AG04450 (cell line): ENCODE measurements at places on chromosomes 13 and 19.

DNA sequence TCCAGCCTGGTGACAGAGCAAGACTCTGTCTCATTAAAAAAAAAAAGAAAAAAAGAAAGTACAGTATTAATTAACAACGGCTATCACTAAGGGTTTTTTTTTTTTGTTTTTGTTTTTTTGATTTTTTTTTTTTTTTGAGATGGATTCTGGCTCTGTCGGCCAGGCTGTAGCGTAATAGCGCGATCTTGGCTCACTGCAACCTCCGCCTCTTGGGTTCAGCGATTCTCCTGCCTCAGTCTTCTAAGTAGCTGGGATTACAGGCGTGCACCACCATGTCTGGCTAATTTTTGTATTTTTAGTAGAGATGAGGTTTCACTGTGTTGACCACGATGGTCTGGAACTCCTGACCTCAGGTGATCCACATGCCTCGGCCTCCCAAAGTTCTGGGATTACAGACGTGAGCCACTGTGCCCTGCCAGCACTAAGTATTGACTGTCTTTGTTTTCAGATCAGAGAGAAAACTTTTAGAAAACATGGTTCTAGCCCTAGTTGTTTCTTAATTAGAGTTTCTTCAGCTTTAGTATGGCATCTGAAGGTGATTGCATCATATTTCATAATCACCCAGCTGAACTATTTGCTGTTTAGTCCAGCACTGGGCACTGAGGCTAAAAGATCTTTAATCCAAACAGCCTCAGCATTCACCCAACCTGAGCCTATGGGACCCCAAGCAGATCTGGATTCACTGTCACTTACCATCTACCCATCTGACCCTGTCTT, 2.7 kb upstream of the GATAD2A start:
- no peak for DNase-seq

DNA sequence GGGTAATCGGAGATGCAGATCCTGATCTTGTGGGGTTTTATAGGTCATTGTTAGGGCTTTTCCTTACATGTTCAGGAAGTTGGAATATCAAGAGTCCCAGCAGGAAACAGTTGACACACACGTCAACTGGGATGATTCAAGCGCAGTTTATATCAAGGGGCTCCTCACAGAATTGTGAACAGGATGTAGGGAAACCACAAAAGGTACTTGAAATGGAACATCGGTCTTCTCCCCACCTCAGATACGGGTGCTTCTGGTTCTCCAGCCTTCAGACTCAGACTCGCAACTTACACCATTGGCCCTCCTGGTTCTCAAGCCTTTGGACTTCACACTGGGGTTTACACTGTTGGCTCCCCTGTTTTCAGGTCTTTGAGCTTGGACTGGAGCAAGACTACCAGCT, 19.5 kb downstream of the ZNF557 start:
- DNase-seq = no peak

DNA sequence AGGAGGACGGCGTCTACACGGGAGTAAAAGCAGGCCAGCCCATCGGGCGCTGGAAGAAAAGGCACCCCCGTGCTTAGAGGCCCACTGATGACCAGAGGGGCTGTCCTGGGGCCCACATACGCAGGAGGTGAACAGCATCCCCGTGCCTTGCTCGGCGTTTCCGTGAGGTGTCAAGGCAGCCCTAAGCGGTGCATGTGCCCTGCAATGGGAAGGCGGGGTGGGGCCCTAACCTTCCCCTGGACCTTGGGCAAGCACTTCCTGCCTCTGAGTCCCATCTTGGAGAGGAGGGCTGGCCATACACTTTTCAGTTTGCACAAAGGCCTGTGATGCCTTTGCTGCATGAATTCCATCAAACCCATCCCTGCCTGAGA, 47.8 kb upstream of the ATP11A start:
- DNase-seq = no peak

DNA sequence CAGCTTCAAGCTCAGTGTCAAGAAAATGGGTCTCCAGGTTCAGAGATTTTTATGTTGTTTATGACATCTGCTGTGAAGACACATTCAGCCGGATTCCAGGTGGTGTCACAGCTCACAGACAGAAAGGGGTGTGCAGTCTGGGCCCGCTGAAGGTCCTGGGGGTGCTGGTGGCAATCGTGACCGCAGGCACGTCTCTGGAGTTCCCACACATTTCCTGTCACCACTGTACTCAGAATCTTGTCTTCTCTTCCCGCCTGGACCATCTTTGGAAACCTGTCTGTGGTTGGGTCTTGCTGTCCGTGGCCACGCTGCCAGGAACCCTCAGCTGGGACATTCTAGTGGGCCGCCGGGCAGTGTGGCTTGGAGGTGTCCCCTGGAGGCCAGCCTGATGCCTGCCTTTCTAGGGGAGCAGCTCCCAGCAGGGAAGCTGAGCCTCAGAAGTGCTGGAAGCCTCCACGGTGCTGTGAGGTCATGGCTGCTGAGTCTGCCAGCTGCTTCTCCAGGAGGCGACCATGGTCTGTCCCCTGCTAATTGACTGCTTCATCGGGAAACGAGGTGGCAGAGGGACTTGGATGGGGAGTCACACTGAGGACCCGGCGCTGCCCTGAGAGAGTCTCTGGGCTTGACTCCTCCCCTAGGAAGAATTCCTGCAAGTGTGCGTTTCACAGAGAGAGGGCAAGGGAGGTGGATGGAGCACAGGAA, 3.7 kb downstream of the TEX29 start:
- DNase-seq = no peak

- no peak for DNase-seq
Observed at GRCh38 chr19:47560999-47561398, 11.9 kb downstream of the ZNF541 start.

GRCh38 chr19:46611776-46612175, 10.6 kb downstream of the CALM3 start:
- DNase-seq = no peak

DNA sequence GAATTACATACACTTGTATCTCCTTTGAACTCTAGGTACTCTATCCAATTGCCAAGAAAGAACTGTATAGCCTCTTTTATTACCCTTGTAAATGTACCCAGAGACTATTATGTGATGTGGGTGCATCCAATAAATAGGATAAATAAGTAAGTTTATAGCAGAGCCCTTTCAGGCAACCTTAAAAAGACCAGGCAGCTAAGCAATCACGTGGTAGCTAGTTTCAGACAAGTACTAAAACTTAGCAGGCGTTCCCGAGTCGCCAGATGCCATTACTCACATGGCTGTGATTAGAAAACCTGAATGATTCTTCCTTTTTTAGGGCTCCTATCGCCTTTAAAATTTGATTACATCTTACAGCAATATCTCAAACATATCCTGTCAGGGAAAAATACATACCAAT, 1303.0 kb downstream of the EFNB2 start:
- DNase-seq = no peak

DNA sequence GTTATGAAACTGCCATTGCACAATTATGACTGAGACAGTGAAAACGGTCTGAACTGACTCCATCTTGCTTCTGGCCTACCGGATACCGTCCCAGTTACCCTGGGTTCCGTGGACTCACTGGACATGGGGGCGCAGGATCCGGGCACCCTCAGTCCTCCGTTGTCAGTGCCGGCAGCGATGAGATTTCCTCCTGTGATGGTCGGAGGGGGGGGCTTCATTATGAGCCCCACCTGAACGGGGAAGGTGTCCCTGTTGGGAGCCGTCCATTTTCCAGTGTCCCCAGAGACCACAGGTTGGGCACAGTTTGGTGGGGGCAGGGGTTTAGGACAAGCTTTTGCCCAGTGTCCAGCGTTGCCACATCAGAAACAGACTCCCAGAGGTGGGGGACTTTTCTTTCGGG, 23.4 kb downstream of the TMEM255B start:
- no peak for DNase-seq

DNA sequence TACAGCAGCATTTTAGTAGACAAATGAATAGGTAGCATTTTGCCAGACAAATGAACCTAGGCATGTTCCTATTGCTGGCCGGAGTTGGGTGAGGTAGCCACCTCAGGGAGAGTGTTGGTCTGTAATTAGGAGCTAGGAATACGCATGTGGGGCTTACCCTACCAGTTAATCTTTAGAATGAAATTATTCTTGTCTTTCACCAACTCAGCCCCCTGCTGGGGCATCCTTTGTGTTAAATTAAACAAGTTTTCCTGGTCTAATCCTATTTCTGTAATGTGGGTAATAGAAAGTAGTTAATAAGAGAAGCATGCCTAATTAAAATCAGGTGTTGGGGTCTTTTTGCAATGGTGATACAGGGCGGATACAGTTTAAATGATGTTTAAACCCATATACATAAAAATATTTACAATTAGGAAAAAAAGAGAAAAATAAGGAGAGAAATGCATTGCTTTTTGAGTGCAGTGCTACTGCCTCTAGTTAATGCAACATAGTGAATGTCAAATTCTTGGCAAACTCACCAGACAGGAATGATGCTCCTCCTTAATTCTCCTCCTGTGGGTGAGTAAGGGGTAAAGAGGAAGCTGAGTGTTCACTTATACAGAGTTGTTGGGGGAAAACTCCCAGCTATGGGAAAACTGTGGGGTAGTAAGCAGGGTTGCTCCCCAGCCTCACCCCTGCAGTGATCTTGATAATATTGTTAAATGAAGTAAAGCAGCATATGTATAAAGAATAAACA, 276.4 kb upstream of the EDNRB start:
- no peak for DNase-seq

- DNase-seq = no peak
Observed at GRCh38 chr13:50334944-50335343, 319.7 kb downstream of the KCNRG start.

DNA sequence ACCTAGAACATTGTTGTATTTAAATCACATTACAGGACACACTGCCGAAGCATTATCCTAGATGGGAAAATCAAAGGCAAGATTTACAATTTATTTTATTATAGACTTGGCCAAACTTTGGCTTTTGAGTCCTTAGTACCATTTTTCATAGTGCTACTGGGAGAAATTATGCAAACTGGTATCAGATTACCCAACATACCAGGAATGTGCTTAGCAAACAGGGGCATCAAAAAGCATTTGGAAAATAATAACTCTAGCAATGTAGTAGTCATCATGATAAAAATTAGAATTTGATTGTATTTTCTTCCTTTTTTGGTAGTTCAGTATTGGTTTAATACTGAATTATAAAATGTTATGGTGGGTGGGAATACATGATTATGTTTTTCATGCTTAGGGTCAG, 34.0 kb downstream of the GPC6 start:
- DNase-seq = no peak

DNA sequence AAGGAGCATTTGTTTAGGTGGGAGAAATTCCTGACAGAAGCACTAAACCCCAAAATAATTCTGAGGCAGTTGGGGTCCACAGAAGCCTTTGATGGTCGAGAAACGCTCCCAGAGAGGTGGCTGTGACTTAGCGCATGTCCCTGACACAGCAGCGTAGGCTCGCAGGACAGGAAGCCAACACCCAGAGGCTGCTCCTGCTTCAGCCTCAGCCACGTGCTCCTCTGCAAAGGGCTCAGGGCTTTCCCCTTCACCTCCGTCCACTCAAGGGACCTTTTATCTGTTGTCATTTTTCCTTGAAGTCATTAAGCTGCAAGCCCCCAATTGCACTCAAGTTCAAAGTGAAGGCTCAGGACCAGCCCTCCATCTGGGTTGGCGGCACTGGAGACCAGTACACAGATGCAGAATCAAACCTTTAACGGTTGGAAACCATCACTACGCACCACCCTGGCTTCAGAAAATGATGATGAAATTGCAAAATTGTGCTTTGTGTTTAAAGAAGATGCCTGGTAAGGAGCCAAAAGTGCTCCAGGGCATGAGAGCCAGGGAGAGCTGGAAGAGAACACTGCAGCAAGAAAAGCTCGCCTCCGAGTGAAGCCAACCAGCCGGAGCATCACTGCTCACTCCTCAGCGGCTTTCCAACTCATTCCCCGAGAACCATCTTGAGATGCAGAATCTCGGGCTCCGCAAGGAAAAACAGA, 219.6 kb downstream of the RAP2A start:
- DNase-seq = peak; percentile 15

- no peak for DNase-seq
Observed at GRCh38 chr19:38527466-38528136, 90.2 kb downstream of the MAP4K1 start.

DNA sequence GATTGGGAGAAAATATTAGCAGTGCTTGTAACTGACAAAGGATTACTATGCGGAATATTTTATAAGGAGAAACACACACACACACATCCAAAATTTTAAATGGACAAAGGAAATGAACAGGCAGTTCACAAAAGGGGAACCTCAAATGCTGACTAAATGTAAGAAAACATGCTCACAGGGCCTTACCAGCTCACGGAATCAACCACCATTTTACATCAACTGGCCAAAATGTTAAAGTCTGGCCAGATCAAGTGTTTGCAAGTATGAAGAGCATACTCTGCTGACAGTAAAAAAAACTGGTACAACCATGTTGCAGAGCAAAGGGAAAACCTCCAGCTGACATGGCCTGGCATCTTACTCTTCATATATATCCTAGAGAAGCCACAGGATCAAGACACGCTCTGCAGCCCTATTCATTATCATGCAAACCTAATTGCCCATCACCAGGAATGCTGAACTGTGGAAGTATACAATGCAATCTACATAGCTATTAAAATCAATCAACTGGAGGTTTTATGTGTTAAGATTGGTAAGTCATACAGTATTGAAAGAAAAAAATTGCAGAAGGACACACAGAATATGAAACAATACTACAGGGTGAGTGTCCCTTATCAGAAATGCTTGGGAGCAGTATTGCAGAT, 124.4 kb downstream of the RNF17 start:
- DNase-seq = no peak

DNA sequence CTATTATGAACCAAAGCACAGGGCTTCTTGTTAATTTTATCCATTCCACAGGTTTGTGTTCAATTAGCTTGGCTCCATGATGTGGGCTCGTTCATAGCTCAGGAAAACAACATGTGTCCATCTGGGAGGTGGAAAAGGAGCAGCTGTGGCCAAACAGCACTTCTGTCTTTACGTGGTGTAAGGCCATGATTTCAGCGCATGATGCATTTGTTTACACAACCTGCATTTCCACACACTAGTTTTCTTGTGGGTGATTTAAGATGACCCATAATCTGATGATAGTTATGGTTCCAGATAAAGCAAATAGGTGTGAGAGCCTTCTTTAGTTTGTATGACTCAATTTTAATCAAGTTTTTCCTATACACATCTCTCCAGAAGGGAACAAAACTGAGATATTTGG, 101.7 kb downstream of the TNFRSF19 start:
- DNase-seq = peak; percentile 81

DNA sequence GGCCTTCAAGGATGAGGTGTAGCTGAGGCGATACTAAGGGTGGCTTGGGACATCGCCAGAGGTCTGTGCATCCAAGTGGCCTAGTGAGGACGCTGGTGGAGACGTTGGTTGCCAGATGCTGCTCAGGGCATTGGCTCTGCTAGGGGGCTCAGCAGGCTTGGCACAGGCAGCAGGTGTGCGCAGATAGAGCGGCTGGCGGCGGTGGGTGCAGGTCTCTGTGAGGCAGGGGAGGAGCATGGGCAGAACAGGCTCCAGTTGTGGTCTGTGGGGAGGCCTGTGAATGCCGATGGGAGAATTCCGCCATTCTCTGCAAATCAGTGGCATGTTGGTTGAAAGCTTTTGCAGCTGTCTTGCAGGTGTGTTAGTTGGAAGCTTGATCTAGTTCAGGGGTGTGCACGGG, 21.2 kb downstream of the PRAM1 start:
- no peak for DNase-seq
